SIG-M5 (cell line): ENCODE measurements at places on chromosomes 4 and X.

DNA sequence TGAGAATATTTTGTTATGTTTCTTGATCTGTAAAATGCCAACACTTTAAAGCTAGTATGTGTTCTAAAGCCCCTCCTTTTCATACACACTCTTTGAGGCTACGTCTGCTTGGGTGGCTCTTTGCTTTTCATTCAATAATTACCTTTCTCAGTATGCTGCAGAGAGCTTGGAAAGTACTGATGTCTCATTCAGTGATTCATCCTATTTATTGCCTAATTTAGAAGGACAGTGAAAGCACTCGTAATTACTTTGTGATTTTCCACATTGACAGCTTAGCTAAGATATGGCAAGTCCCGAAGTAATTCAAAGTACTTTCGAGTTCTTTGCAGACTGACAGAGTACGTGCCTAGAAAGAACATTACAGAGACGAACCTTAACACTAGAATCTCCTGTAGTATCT is 57.2 kb downstream of the BMP15 start:
- no peak for DNase-seq

- no peak for DNase-seq
Observed at GRCh38 chrX:118904218-118904617, 70.2 kb upstream of the LONRF3 start.

GRCh38 chrX:45761920-45762319 is 561.2 kb upstream of the DIPK2B start:
- no peak for DNase-seq

DNA sequence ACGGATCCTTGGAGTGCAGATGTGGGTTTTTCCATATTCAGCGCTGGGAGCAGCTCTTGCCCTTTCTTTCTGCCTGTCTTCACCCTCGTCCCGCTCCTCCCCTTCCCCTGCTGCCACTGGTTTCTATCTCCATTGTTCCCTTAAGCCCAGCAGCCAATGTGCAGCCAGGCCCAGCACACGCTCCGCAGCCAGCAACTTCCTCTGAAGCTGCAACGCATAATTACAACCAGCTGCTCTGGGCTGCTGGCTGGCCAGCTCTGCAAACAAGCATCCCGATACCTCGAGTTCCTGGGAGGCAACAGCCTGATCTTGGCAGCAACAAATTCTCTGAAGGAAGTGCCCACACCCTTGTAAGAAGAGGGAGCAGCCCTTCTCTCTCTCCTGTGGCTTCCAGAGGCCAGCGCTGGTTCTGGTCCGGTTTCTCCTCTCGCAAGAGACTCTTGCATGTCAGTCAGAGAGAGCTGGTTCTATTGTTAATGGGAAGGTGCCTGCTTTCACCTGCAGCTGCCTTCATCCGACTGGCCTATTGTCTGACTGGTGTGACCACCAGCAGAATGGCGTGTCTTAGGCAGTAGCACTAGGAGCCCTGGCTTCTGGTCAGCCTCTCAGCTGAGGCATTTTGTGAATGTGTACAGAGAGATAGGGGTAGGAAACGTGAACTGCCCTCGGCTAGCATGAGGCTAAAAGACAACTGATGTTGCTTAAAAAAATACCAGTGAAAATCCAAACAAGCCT is 83.8 kb upstream of the MAML3 start:
- DNase-seq = no peak

DNA sequence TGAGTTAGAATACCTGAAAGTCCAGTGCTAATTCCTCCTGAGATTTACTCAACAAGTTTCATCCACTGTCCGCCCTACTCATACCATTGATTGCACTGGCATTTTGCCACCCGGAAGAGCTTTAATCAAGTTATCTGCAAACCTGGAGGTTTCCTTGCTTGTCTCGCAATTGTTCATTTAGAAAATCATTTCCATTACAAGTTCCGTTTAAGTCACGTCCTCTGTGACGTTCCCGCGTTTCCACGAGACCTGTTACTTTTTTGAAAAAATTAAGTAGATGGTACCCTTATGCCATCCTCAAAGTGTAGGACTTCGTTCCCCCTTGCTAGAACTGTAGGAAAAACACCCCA is 761 bp upstream of the FRYL start:
- no peak for DNase-seq

DNA sequence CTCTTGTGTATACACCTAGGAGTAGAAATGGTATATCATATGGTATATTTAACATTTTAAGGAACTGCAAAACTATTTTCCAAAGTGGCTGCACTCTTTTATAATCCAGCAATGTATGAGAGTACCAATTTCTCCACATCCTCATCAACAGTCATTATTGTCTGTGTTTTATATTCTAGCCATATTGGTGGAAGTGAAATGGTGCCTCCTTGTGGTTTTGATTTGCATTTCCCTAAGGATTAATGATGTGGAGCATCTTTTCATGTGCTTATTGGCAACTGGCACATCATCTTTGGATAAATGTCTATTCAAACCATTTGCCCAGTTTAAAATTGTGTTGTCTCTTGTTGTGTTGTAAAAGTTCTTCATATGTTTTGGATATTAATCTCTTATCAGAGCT is 9.6 kb downstream of the BMP15 start:
- no peak for DNase-seq

DNA sequence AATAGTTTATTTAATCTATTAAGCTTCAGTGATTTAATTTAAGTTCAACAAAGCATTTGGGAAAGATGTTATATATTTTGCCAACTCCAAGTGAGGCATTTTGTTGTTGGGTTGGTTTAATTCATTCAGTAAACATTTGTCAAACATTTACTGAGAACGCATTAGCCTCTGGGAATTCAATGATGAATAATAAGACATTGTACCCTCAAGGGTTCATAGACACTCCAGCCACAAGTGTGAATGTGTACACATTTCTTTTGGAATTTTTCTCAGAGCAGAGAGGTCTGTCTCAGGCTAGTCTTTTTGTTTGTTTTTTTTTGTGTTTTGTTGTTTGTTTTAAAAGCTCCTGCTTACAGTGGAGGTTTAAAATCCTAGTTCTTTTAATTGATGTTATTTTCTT is 203.9 kb downstream of the SOWAHB start:
- DNase-seq = no peak

DNA sequence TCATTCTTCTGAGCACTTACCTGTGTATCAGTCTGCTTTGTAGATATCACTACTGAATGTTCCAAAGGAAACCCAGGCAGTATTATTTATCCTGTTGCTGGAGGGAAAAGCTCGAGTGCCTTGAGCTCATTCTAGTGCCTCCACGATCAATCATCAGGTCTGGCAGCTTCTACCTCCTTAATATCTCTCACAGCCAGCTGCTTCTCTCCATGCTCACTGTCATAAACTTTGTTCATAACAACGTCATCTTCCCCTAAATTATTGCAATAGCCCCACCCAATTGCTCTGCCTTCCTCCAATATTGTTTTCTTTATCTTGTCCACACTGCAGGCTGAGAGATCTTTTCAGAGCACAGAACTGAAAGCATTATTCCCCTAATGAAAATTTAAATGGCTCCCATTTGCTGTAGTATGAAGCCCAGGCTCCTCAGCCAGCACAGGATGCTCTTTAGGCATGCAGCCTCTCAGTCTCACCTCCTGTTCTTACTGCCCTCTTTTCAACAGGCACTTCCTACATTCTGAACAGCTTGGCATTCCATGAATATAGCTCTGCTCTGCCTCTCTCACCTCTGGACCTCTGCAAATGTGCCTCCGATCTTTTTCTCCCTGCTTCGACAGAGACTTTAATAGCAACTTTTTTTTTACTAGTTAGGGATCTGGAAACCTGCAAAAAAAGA is 504.2 kb upstream of the IGFBP7 start:
- no peak for DNase-seq

- no peak for DNase-seq
Observed at GRCh38 chr4:48247142-48247877, 22.3 kb downstream of the TEC start.

DNA sequence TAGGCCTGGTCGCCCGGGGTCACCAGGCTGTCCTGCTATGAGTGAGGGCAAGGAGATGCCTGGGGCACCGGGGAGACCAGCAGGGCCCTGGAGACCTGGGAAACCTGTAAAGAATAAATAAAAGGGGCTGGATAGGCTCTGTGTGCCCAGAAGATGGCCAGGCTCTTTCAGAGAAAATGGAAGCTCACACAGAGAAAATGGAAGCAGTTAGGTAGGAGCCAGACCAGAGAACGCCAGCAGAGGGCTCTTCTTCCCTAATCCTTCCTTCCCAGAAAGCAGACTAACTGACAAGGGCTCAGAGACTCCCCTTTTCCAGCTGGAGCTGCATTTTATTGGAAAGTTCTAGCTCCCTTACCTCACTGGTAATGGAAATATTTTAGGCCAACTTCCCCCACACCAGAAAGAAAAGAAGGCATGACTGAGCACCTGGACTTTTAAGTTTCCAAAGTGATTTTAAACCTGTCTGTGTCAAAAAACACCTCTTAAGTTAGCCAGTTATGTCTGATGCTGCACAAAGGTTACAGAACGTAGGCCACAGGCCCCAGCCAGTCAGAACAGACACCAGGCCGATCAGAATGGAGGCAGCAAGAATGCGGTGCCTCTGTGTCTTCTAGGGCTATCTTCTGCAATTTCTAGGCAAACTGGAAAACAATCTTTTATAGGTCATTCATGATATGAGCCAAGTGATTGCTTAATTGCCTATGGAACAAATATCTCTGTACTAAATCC is 74.0 kb downstream of the ATG4A start:
- no peak for DNase-seq

DNA sequence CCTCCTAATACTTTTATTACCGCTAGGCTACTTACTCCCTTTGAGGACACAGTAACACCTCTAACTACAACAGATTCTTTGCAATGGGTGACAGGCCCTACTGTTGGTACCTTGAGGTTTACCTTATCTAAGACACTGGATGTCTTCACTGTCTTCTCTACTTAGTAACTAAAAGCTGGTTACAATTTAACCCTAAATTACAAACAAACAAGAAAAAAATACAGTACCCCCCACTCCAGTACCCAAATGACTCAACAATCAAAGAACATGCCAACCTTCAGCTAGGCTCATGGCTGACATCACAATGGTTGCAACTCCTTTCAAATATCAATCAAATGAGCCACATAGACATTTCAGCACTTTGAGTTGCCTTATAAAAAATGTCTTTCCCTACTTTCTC is 198.0 kb downstream of the GUCY2F start:
- no peak for DNase-seq

DNA sequence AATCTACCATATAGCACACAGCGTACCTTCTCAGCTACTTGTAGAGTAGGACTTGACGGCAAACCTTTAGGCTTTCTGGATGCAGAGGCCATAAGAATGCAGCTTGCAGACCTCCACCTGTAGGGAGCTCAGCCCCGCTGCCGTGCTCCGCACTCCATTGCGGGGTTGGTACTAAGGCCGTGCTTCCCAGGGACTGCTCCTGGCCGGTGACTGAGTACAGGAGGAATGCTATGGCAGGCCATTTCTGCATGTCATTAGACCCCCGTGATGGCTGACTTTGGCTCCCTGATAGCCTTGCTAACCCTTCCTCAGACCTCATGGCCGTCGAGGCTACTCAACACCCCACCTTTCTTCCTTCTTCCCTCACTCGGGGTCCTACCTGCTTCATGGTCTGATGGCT is 26.4 kb downstream of the TIGD2 start:
- no peak for DNase-seq

DNA sequence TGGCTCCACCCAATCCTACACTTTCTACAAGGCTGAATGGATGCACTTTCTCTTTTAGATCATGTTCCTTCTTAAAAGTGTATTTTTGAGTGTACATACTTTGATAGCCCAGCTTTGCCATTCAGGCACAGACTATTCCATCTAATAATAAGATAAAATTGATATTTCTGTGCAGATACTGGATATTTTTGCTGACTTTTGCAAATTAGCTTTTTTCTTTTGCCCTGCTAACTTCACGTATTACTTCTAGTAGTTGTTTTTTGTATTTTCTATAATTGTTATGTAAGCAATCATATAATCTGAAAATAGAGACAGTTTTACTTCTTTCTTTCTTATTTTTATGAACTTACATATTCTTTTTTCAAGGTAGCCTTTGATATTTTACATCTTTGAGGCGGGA is 13.5 kb upstream of the GYPA start:
- DNase-seq = no peak

- no peak for DNase-seq
Observed at GRCh38 chr4:157013656-157014055, 42.1 kb upstream of the PDGFC start.

GRCh38 chrX:19782419-19782818 is 105.0 kb downstream of the SH3KBP1 start:
- no peak for DNase-seq

DNA sequence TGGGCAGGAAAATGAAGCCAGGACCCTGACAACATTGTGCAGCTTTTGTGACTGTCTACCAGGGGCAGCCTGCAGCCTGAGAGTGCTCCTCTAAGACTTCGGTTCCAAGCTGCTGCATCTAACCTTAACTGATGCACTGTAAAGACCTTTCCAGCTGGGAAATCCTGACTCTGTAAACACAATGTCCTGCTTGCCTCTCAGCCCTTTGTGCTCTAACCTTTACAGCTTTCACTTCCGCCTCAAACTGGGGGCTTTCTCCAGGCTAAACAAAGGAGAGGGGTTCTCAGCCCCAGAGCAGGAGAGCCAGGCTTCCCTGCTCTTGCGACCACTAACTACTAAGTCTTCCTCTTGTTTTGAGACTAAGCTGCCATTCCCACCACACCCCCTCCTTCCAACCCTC is 19.3 kb upstream of the RASL11B start:
- DNase-seq = no peak

GRCh38 chr4:2829933-2830451 is 13.7 kb upstream of the ADD1 start:
- no peak for DNase-seq

DNA sequence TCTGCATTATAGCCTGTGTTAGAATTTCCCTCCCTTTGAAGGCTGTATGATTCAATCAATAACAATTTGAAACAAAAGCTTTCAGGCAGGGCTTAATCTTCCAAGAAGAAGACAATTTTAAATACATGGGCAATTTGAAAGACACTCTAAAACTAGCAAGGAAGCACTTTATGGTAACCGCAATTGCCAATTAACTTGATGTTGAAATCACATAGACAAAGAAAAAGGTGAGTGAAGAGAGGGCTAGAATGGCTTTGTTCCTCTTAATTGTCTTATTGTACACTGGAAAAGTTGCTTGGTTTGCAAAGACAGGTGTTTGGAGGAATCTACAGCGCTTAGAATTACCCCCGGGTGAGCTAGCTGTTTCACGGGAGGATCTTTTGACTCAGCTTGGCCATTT is 74.4 kb upstream of the PRKX start:
- no peak for DNase-seq

DNA sequence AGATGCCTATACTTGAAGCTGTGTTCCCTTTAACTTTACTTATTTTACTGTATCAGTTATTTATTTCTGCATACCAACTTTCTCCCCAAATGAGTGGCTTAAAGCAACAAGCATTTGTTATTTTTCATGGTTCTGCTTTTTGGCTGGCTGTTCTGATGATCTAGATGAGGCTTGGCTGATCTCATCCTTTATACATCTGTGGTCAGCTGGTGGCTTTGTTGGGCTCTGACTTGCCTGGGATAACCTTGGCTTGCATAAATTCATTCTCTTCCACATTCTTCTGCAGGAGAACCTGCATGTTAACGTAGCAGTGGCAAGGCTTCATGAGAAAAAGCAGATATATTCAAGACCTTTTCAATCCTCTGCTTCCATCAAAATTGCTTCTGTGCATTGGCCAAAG is 1317.6 kb downstream of the ADGRL3 start:
- no peak for DNase-seq
